ENCODE measurements at places on chromosomes 12 and 14.

GRCh38 chr12:54750-55535, 11.6 kb upstream of the IQSEC3 start:
- DNase-seq = no peak

DNA sequence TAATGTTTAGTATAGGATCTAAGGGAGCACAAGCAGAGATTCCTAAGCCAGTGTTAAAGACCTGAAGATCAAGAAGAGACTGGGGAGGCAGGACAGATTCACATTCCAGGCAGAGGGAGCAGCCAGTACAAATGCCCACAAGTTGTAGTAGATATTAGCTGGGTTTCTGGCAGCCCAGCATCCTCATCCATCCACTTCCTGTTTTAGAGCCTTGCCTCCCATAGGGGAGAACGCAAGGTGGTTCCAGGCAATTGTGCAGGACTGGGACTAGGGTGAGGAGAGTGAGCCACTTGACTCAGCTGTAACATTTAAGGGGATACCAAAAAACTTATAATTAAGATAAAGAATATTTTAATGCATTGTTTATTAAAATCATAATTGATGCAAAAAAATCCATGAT, 71.3 kb upstream of the PSMA6 start:
- no peak for DNase-seq

GRCh38 chr14:100488057-100488456, 99.2 kb downstream of the BEGAIN start:
- DNase-seq = no peak

GRCh38 chr14:77086951-77087350, 11.1 kb upstream of the CIPC start:
- no peak for DNase-seq

- no peak for DNase-seq
These were observed 38.8 kb upstream of the EML1 start for GRCh38 chr14:99754141-99755067.
